ENCODE measurements at places on chromosomes 6 and 20.

DNA sequence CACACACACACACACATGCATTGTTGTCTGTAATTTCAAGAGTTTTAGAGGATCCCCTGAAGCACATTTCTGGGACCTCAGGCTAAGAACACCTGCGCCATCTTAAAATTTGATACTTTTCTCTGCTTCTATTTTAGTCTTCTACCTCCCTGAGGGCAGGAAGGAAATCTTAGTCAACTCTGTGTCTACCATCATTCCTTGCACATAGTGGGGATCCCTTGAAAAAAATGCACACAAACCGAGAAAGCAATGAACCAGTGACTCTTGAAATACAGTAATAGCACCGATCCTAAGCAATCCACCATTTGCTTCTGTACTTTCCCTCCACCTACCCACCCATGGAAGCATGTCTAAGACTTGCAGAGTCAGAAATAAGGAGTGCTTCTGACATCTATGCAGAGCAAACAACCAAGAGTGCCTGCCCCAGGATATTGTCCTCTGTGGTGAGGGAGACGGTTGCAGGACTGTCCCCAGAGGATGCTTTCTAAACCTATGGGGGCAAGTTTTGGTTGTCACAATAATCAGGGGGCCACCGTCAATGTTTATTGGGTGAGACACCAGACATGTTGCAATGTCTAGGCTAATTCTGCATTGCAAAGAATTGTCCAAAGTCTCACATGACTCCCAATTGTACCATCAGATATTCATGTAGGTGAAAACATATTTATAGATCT, 208.0 kb upstream of the TAB2 start:
- peak; percentile 28 for DNase-seq

DNA sequence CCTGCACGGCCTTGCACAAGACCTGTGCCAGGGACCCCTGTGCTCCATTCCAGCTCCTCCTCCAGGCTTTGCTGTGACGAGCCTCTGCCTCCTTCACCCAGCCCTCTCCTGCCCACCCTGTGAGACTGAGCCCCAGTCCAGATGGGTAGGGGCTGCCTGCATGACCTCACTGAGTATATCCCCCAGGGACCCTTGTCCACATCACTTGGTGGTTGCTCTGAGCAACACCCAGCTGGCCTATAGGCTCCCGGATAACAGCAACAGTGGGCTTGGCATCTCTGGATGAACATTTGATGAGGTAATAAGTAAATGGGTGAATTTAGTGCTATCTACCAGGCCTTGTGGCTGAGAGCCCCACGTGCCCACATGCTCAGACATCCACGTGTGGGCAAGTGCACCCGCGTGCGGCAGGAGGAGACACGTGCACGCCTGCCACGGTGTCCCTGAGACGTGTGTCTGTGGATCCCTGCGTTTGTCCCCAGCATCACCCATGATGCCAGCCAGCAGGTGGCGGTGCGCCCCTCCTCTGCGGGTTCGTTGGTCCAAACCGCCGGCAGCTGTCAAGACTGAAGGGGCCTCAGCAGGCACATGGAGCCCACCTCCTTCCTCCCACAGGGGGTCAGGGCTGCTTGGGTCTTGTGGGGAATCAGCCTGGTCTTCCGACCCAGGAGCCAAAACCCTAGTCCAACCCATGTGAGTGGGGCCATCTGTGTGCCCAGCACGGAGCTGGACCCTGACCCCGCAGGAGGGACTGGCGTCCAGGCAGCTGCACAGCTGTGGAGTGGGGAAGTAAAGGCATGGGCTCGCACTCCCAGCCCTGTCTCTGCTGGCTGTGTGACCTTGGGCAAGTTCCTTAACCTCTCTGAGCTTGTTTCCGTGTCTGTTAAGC, 45.9 kb downstream of the FGD2 start:
- DNase-seq, result peak; percentile 84

GRCh38 chr6:39681674-39682121, 43.5 kb downstream of the KIF6 start:
- no peak for DNase-seq

DNA sequence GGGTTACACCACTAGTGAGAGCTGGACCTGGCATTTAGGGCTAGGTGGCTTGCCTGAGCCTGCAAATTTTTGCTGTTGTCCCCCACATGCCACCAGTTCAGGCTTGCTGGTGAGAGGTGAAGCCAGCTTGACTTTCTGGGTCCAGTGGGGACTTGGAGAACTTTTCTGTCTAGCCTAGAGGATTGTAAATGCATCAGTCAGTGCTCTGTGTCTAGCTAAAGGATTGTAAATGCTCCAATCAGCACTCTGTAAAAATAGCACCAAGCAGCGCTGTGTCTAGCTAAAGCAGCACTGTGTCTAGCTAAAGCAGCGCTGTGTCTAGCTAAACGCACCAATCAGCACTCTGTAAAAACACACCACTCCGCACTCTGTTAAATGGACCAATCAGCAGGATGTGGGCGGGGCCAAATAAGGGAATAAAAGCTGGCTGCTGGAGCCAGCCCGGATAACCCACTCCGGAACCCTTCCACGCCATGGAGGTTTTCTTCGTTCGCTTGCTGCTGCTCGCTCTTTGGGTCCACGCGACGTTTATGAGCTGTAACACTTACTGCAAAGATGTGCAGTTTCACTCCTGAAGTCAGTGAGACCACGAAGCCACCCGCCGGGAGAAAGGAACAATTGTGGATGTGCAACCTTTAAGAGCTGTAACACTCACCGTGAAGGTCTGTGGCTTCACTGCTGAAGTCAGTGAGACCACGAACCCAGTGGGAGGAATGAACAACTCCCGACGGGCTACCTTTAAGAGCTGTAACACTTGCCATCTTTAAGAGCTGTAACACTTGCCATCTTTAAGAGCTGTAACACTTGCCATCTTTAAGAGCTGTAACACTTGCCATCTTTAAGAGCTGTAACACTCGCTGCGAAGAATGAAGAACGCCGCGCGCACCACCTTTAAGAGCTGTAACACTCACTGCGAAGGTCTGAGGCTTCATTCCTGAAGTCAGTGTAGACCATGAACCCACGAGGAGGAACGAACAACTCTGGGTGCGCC, 27.3 kb downstream of the GMPR start:
- no peak for DNase-seq

- no peak for DNase-seq
Observed at GRCh38 chr20:37870294-37870693, 32.6 kb upstream of the VSTM2L start.

DNA sequence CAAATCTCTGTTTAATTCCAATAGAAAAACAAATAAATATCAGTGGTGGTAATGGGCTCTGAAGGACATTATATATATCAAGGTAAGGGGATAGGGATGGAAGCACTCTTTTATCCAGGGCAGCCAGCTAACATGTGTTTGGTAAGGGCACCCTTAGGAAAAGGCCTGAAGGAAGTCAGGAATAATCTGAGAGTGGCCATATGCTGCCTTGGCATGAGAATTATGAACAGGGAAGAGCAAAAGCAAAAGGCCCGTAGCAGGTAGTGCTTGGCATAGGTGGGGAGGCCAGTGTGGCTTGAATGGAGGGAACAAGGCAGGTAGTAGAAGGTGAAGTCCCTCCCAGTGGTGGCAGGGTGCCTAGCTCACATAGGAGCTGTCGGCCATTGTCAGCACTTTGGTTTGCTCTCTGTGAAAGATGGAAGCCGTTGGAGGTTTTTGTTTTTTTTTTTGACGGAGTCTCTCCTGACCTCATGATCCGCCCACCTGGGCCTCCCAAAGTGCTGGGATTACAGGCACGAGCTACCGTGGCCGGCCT, 39.6 kb upstream of the CSE1L start:
- DNase-seq, result no peak

- DNase-seq, result no peak
Observed at GRCh38 chr20:62060631-62061541, 4.8 kb downstream of the TAF4 start.
